ENCODE measurements at places on chromosomes 11 and 22. TPM values are rescaled to one million over a fixed set of nuclear protein-coding genes. Genes with fewer than 3 reads are reported as not detected.

GRCh38 chr11:35065566-35065965, 73.4 kb upstream of the CD44 start:
- DNase-seq: no peak

DNA sequence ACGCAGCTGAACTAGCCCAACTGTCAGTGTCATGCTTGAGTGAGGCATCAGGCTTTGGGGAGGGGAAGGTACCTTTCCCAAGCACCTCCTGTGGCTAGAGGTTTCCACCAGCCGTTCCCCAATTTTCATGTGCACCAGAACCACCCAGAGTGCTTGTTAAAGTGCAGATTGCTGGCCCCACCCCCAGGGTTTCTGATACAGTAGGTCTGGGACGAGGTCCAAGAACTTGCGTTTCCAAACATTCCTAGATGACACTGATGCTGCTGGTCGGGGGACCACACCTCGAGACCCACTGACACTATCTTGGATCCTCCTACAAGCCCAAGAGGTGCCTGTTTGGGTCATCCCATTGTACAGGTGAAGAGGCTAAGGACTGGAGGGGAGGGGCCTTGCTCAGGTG, 59.8 kb downstream of the PDE2A start:
- no peak for DNase-seq

GRCh38 chr11:85912414-85912813, 57.2 kb downstream of the CCDC83 start:
- no peak for DNase-seq

DNA sequence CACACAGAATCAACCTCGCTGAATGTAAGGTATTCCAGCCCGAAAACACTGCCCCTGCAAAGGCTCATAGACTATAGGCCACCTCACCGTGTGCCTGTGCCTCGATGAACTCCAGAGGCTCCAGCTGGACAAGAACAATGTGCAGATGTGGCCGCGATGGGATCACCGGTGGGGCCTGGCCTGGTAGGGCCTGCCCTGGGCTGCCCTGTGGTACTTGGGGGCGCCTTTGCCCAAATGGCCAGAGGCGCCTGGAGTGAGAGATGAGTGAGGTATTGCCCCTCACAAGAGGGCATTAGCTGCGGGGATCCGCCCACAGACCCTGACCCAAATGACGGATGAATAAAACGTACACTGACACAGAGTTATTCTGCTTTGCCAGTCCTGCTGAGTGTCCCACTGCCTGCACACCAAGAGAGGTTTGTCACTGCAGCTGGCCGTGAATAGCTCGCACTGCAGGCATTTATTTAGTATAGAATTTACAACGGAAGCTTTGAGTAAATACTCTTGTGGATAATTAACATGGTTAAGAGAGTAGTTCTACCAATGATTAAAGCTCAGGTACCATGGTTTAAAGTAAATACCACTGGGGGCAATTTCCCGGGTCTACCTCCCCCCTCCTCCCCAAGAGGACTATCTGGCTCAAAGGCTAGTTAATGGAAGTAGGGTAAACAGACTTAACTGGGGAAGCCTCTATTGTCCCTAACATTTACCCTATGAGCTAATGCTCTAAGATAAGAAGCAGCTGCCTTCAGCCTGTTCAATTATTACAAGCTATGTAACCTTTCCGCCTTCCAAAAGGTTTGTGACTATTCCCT, 101.1 kb upstream of the IGLL5 start:
- peak; percentile 76 for DNase-seq

DNA sequence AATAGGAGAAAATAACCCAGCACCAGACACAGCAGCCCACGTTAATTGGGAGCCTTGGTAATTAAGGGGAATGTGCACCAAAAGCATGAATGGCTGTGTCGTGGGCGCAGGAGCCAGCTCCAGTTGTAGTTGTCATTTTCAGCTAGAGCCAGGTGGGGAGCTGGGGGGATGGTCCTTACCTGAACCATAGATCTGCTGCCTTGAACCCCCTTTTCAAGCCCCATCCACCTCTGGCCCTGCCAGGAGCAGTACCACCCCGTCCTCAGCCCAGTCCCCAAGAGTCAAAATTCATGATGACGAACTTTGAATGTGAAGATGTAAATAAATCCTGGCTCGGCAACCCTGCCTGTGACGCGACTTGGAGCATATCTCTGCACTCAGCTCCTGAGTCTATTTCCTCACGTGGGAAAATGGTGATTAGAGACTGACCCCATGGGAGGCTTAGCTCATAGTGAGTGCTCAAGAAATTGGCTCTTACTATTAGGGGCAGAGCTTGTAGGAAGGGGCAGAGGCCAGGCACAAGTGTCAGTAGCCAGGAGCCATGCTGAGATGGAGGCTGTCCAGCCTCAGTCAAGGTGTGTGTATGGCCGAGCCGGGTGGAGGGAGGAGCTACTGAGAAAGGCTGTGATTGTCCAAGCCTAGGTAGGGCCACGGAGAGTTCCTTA, 794 bp upstream of the FXYD6 start:
- DNase-seq: no peak

GRCh38 chr11:68137833-68138232, 16.6 kb upstream of the CHKA start:
- no peak for DNase-seq

GRCh38 chr11:76335842-76336241, 45.1 kb downstream of the THAP12 start:
- DNase-seq: no peak

DNA sequence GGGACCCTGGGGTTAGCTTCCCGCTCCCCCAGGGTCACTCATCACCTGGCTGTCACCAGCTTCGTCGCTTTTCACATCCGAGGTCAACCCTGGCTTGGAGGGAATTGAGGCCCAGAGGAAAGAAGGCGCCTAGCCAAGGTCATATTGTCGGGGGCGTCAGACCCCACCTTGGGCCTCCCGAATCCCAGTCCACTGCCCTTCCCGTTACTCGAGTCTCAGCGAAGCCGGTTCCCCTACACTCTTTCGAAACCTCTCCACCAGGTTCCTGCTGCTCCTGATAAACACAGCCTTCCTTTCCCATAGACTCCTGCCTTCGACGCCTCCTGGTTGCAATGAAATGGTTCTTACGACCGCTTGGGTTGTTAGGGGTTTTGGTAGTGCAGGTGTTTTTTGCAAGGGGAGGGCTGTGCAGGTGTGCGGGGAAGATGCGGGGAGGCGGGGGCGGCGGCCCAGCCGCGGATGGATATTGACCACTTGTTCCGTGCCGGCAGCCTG, 642 bp downstream of the NAA40 start:
- peak; percentile 63 for DNase-seq

DNA sequence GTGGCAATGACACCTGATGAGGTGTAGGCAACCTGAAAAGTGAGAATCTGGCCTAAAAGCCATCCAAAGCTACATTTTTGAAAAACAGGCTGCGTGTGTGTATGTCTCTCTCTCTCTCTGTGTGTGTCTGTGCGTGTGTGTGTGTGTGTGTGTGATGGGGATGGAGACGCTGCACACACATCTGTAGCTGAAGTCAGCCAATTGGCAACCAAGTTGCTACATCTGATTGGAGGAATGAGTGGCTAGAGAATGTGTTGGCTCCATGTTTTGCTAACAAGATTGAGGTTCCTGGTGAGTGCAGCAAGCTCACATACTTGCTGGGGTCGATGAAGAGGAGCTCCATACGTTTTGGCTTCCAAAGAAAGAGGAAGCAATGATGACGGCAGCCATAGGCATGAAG, 311.4 kb upstream of the NCAM1 start:
- DNase-seq: no peak

GRCh38 chr11:71948314-71949027, 19.6 kb downstream of the RNF121 start:
- peak; percentile 95 for DNase-seq

DNA sequence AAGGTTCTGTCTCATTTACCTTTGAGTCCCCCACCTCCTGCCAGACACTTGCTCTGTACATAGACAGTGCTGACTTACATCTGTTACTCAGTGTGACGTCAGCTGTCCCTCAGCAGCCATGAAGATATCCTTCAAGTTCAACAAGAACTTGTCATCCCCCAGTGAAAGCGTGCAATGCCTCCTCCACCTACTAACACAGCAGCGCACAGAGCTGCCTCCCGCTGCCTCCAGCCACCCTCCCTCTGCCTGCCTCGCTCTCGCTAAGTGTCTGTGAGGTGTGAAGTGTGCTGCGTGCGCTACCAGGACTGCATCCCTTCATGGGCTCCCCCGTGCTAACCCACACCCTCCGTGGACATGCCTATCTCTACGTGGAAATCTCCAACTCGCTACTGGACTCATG, 621.4 kb downstream of the BRD1 start:
- no peak for DNase-seq

DNA sequence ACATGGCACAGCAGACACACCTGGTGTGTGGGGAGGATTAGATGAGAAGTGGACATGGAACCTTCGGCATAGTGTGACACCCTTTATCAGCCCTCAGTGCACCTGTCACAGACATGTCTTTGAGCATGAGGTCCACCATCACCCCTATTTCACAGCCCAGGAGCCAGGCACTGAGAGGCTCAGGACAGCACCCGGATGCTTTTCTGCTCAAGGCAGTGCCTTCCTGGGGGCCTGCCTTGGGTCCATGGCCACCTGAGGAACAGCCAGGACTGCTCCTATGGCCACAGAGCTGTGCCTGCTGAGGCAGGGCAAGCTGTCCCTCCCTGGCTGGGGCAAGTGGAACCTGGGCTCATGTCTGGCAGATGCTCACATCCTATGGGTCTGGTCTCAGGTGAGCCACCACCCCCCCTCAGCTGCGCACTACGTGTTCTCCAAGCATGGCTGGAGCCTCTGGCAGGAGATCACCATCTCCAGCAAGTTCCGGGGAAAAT, 75.8 kb downstream of the MORC2 start:
- no peak for DNase-seq

EFCAB6 gene
- polyA plus RNA-seq: 1.5 TPM

APOBEC3H gene
- polyA plus RNA-seq: 0.42 TPM

PRG3 gene
- polyA plus RNA-seq: 0.07 TPM

CLNS1A gene
- 165 TPM for polyA plus RNA-seq

GLYATL2 gene
- 0.25 TPM for polyA plus RNA-seq

SAA1 gene
- not detected for polyA plus RNA-seq

LRRN4CL gene
- 2.9 TPM for polyA plus RNA-seq

OR5B21 gene
- polyA plus RNA-seq: 0.07 TPM
